ENCODE measurements at places on chromosomes 11 and 22.

GRCh38 chr11:118699506-118700220 is 20.2 kb upstream of the TREH start:
- no peak overlapping the region for H3K27ac ChIP-seq
- H3K4me3 ChIP-seq = no peak overlapping the region
- peaks cover 10% of the 10 kb centered on the region for H3K4me1 ChIP-seq
- peaks cover 2% of the 10 kb centered on the region for H3K27me3 ChIP-seq

DNA sequence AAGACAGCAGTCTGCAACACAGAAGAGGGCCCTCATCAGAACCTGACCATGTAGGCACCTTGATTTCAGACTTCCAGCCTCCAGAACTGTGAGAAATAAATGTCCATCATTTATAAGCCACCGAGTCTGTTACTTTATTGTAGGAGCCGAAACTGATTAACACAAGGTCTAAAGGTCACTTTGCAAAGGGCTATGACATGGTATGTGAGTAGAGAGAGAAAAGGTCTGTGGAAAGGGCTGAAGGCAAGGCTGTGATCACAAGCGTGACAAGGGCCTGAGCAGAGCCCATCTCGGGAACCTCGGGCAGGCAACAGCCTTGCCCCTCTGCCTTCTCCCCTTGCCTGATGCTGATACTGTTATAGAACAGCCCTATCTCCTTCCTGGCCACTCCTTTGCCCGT is 73.4 kb upstream of the TEAD1 start:
- no peak for DNase-seq
- H3K27me3 ChIP-seq = peaks cover 14% of the 10 kb centered on the region
- no peak overlapping the region for H3K4me3 ChIP-seq

DNA sequence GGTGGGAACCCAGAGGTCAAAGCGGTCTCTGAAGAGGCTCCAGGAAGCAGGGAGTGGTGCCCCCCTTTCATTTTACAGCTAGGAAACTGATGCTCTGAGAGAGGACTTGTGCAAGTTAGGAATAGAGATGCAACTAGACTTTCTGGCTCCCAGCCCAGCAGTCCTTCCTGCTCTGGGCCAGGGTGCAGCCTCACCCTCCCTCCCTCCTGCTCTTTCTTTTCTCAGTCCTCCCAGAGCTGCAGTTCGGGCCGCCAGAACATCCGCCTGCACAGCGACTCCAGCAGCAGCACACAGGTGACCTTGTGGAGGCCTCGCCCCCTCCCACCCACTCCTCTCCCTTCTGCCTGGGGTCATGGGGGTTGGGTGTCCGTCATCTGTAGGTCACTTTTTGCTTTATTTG is 51.5 kb downstream of the LHFPL7 start:
- DNase-seq = no peak
- no peak overlapping the region for H3K4me3 ChIP-seq
- peaks cover 3% of the 10 kb centered on the region for H3K27me3 ChIP-seq
- H3K36me3 ChIP-seq = no peaks in the 10 kb centered on the region
- H3K4me1 ChIP-seq = no peaks in the 10 kb centered on the region
- no peak overlapping the region for H3K27ac ChIP-seq

- no peaks in the 10 kb centered on the region for H3K27me3 ChIP-seq
- no peaks in the 10 kb centered on the region for H3K4me1 ChIP-seq
- DNase-seq = no peak
- H3K27ac ChIP-seq = no peak overlapping the region
These were observed 11.5 kb downstream of the RTL6 start for GRCh38 chr22:44486538-44486937.

GRCh38 chr22:35785181-35785923 is 67.7 kb downstream of the APOL5 start:
- no peak overlapping the region for H3K4me3 ChIP-seq
- no peaks in the 10 kb centered on the region for H3K36me3 ChIP-seq
- H3K27me3 ChIP-seq = peaks cover 3% of the 10 kb centered on the region
- peaks cover 2% of the 10 kb centered on the region for H3K4me1 ChIP-seq
- no peak overlapping the region for H3K27ac ChIP-seq

GRCh38 chr11:75023446-75024067 is 34.8 kb downstream of the NEU3 start:
- no peak for DNase-seq
- peaks cover 4% of the 10 kb centered on the region for H3K36me3 ChIP-seq
- no peak overlapping the region for H3K4me3 ChIP-seq
- no peak overlapping the region for H3K27ac ChIP-seq
- no peaks in the 10 kb centered on the region for H3K27me3 ChIP-seq

DNA sequence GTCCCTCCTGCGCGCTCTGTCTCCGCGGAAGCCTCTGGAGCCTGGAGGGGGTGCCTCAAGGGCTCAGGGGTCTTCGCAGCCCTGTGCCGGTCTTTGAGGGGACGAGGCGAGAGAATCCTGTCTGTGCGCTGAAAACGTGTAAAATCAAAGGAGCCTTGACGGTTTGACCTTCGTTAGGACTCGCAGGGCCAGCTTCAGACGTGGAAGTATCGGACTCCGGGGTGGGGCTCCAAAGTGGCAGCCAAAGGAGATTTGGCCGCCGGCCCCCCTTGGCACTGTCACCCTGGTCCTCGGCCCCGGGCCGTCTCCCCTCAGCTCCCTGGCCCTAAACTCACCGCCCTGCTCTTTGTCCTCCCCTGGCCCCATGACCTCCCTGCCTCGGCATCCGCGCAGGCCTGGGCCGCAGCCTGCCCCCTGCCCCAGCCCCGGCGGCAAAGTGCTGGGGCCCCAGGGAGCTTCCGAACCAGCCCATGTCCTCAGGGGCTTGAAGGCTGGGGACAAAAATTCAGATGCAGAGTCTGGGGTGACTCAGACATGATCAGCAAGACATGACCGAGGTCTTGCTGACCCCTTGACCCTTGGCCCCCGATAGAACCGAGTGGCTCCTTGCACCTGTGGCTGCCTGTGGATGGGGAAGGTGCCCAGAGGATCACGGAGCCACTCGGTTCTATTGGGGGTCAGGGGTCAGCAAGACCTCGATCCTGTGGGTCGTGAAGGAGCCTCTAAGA is 6.9 kb upstream of the PHRF1 start:
- H3K36me3 ChIP-seq = peaks cover 21% of the 10 kb centered on the region
- no peak for DNase-seq
- H3K27ac ChIP-seq = peak overlapping the region; percentile 33
- peak overlapping the region; percentile 75 for H3K4me3 ChIP-seq
- H3K4me1 ChIP-seq = peaks cover 8% of the 10 kb centered on the region
- H3K27me3 ChIP-seq = no peaks in the 10 kb centered on the region

DNA sequence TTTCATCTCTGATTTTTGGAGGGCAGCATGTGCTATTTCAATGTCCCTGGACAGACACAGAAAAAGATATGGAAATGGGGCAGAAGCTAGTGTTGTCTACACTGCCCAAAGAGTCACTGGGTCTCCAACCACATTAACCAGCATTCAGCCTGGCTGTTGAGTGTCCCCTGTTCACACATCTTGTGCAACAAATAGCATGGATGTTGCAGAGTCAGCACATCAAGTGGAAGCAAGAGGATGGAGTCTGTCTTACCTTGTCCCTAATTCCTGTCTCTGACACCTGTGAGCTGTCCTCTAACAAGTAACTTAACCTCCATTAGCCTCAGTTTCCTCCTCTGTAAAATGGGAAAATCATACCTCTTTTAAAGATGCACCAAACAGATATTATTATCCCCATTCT is 60.2 kb downstream of the RCN1 start:
- no peak for DNase-seq
- H3K27me3 ChIP-seq = peaks cover 7% of the 10 kb centered on the region
- no peaks in the 10 kb centered on the region for H3K36me3 ChIP-seq
- H3K27ac ChIP-seq = no peak overlapping the region
- no peak overlapping the region for H3K4me3 ChIP-seq

DNA sequence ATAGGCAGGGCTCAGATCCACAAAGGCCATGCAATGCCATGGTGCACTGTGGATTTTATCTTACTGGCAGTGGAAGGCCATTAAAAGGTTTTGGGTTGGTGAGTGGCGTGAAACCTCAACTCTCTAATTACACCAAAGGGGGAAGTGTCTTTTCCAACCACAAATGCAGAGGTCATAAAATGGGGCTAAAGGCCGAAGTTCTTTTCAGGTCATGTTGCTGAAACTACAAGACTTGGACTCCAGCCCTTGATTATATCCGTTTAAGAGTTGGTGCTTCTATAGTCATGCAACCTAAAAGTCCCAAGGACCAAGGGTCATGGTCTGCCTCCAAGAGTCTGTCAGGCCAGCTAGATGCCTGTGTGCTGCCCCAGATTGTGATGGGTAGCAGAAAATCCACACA is 434.3 kb downstream of the RAB38 start:
- H3K27ac ChIP-seq = no peak overlapping the region
- H3K4me3 ChIP-seq = no peak overlapping the region
- no peaks in the 10 kb centered on the region for H3K36me3 ChIP-seq
- no peak for DNase-seq
- no peaks in the 10 kb centered on the region for H3K27me3 ChIP-seq
- H3K4me1 ChIP-seq = no peaks in the 10 kb centered on the region

DNA sequence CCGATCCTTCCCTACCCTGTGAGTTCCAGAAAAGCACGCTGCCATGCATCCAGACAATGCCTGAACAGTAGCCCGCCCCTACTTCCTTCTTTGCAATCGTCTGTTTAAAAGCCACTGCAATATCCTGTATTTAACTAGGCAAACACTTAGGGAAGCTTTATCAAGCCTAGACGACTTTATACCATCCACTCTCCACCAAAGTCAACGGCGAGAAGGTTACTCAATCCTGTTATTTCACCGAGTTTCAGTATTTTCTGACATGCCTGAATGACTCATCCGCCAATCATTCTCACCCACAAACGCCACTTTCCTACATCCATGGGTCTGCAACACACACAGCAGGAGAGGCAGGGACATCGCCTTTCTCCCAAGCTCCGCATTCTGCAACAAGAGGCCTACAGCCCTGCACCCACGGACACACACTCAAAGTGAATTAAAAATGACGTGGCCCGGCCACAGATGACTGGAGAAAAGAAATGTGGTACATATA is 9.3 kb downstream of the CELSR1 start:
- H3K4me1 ChIP-seq = peaks cover 5% of the 10 kb centered on the region
- H3K27me3 ChIP-seq = peaks cover 6% of the 10 kb centered on the region
- H3K36me3 ChIP-seq = no peaks in the 10 kb centered on the region
- H3K4me3 ChIP-seq = no peak overlapping the region
- no peak for DNase-seq

DNA sequence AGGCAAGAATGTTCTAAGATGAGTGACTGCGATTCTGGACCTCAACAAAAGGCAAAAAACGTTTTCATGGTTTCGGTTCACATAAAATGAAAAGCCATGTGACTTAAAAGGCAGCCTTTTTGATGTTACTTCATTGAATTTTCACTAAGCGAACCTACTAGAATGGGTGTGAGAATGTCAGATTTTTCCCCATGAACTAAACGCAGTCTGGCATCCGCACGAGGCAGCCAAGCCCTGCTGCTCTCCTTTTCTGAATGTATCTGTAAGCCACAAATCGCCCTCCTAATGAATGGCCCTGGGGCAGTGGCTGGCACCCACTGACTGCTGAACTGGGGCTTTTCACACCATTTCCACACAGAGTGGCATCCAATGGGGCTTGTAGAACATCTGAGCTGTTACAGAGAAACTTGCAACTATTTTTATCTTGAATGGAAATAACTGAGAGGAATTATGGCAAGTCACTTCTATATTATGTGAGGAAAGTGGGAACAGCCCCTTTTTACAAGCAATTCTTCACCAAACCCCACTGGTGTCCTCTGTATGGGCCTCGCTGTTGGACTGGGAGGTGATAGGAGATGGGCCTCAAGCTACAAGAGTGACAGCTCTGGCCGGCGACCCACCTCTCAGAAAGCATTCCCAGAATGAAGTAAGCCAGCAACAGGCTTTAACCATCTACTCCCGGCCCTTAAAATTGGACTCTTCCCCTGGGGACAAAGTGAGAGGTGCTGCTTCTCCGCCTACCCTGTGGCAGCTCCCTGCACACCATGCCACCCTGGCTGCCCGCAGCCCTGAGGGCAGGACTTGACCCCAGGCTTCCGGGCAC is 29.4 kb downstream of the PPP2R1B start:
- no peaks in the 10 kb centered on the region for H3K4me1 ChIP-seq
- H3K27me3 ChIP-seq = no peaks in the 10 kb centered on the region
- peaks cover 24% of the 10 kb centered on the region for H3K36me3 ChIP-seq
- no peak overlapping the region for H3K4me3 ChIP-seq
- no peak for DNase-seq

DNA sequence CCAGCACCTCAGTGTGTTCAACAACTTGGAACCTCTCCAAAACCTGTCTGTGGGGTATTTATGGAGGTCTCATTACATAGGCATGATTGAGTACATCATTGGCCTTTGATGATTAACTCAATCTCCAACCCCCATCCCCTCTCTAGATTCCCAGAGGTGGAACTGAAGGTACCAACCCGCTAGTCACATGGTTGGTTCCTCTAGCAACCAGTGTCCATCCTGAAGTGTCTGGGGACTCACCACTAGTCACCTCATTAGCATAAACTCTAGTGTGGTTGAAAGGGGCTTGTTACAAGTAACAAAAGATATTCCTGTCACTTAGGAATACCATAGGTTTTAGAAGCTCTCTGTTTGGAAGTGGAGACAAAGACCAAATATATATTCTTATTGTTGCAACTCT is 40.3 kb downstream of the SIK2 start:
- no peak overlapping the region for H3K4me3 ChIP-seq
- H3K4me1 ChIP-seq = peaks cover 7% of the 10 kb centered on the region
- peaks cover 15% of the 10 kb centered on the region for H3K36me3 ChIP-seq

DNA sequence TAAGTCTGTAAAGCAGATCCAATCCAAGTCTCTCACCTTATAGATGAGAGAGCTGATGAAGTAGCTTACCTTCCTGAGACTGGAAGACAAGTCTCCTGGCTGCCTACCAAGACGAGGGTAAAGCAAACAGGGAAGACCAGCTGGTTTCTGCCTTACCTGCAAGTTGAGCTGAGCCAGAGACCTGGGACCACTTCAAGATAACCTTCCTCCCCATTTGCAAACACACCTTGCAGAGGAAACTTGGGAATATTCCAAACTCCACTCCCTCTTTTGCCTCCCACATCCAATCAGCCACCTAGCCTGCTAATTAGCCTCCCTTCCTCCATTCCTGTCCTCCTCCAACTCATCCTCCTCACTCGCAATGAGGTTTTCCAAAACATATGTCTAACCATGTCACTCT is 23.4 kb upstream of the ROBO3 start:
- H3K4me3 ChIP-seq = no peak overlapping the region
- no peaks in the 10 kb centered on the region for H3K36me3 ChIP-seq
- no peak for DNase-seq
- peaks cover 84% of the 10 kb centered on the region for H3K27me3 ChIP-seq

GRCh38 chr11:28657378-28658030 is 549.3 kb downstream of the METTL15 start:
- no peak for DNase-seq
- no peaks in the 10 kb centered on the region for H3K4me1 ChIP-seq
- H3K36me3 ChIP-seq = no peaks in the 10 kb centered on the region
- H3K27ac ChIP-seq = no peak overlapping the region
- no peaks in the 10 kb centered on the region for H3K27me3 ChIP-seq

GRCh38 chr11:10476927-10477689 is 22.0 kb downstream of the AMPD3 start:
- H3K27ac ChIP-seq = peak overlapping the region; percentile 43
- no peaks in the 10 kb centered on the region for H3K27me3 ChIP-seq
- H3K4me3 ChIP-seq = no peak overlapping the region
- H3K36me3 ChIP-seq = peaks cover 58% of the 10 kb centered on the region

All from activated T-helper 2 cell treated with anti-CD3 and anti-CD28 coated beads, Interferon-gamma antibody, Interleukin-2, Interleukin-4, amounts not matched to agents 10 μg/mL and 5 μg/mL and 100 μg/mL, durations not matched to agents 14 hours and 24 hours and 36 hours (primary cell).